ENCODE measurements at places on chromosomes 7 and 10. TPM values are rescaled to one million over a fixed set of nuclear protein-coding genes. Genes with fewer than 3 reads are reported as not detected.

DNA sequence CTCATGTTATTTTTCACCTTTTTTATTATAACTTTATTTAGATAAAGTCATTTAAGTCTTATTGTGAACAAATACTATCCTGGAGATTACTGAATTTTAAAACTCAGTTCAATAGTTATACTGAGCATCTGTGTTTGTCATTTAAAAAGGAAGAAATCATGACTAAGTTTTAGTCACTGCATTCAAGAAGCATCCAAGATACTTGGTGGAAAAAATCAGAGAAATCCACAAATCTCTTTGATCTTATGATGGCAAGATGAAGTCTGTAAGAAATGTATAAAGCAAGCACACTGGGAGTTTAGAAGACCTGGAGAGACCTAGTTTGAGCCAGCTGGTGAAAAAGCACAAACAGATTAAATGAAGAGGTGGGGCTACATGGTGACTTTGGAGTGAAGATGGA, 529.8 kb upstream of the IGFBP3 start:
- DNase-seq = no peak

Gene ST8SIA6
- 0.93 TPM for total RNA-seq

Gene GSTO2
- total RNA-seq = 1.8 TPM

- no peak for DNase-seq
Measured at GRCh38 chr10:125926247-125926646, 29.9 kb downstream of the FANK1 start.

DNA sequence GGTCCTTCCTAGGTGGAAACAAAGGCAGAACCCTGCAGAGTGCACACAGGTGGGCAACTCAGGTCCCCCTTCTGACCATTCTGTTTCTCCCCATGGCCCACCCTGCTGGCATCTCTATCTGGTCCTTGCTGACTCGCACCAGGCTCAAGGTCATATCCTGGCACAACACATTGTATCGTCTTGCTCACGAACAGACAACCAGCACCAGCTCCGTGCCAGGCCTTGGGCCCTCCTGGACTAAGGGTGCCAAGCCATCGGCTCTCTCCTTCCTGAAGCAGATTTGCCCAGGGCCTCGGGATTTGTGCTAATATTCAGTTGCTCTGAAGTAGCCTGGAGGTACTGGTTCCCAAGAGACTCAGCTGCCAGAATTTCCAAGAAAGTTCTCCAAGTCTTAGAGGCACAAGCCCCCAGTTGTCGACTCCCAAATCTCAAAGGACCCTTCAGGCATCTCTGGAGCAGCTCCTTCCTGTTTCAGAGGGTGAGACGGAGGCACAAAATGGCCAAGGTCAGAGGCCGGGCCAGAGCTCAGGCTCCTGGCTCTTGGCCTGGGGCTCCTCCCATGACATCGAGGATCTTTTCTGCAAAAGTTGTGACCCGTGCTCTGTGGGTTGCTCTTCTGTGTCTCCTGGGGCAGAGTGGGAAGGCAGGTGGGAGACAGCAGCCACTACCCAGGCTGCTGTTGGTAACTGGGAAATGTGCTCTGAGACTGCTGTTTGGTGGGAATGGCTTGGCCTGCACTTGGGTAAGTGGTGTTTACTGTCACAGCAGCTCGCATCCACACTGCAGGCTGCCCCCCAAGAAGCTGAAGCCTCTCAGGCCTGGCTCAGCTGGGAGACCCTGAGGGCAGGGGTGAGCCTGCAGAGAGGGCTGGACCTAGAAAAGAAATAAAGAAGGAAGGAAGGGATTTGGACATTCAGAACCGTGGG, 121.3 kb downstream of the RGS10 start:
- no peak for DNase-seq

Gene CRTAC1
- not detected for total RNA-seq

Gene SGMS1
- total RNA-seq = 18.9 TPM

GRCh38 chr7:82416402-82416801, 27.2 kb downstream of the CACNA2D1 start:
- no peak for DNase-seq

GRCh38 chr7:95595746-95596197, 544 bp downstream of the PDK4 start:
- no peak for DNase-seq

DNA sequence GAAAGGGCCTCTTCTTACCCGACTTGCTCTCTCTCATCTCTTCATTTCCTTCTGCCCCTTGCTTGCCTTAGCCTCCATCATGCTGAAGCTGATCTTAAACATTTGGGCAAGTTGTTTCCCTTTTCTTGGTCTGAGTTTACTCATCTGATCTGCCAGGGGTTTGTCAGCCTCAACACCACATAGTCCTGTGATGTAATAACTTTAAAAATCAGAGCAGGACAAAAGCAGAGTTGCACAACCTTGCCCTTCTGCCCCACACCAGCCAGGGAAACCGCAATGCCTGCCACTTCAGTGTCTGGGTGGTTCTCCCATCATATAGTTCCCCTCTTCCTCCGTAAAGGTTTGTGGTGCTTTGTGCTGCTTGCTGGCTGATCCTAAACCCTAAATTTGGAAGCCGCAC, 9.9 kb upstream of the LIPM start:
- DNase-seq = no peak

Gene TMEM26
- not detected for total RNA-seq

GRCh38 chr10:5563991-5564536, 39.3 kb downstream of the CALML3 start:
- DNase-seq = peak; percentile 68

DNA sequence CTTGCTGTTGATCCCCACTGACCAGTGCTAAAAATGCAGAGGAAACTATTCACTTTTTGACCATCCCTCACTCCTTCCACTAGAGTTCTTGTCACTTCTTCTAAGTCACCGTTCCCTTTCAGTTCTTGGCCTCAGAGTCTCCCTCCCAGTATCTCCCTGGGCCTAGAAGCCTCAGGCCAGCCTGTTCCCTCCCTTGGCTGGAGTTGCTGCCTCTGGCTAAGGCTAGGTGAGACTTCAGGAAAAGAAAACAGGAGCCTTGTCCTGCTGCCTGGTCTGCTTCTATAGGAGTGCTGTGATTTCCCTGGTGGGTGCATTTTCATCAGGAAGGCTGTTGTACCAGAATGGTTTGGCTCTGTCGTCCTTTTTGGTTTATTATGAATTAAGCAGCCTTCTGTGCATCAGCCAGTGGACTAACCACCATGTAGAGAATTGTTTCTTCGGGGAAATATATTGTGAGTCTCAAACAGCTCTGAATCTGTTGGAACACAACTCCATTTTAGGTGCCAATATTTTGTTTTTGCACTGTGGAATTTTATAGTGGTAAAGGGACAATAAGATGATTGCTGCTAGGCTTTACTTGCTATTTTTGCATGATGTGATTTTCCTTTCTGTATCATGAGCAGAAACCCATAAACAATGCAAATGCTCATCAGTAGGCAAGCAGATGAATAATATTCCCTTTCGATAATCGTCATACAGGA, 233.4 kb upstream of the FZD1 start:
- DNase-seq = no peak

Gene ELFN1
- total RNA-seq = not detected
